ENCODE measurements at places on chromosomes 12 and 14. TPM values are rescaled to one million over a fixed set of nuclear protein-coding genes. Genes with fewer than 3 reads are reported as not detected.

Gene BTBD7
- total RNA-seq, result 44.4 TPM

- DNase-seq, result no peak
These were observed 28.1 kb downstream of the DYRK2 start for GRCh38 chr12:67676624-67677023.

DNA sequence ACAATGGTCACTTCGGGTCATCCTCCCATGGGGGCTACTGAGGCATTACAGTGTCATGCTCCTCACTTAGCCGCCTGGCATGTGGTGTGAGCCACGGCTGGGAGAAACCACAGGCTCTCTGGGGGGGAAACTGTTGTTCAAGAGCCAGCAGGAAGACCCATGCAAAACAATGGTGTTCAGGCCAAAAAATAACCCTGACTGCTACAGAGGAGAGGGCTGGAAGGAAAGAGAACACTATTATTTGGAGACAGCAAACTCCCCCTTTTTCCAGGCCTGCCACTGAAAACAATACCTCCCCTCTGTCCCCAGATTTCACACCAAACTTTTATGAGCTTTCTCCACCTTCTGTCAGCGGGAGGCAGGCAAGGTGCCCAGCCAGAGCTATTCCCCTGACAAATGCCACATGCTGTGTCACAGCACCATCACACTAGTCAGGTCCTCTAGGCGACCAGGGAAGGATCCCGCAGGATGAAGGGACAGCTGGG, 83.7 kb downstream of the CHGA start:
- no peak for DNase-seq

GRCh38 chr12:19220852-19221466, 91.4 kb downstream of the PLEKHA5 start:
- no peak for DNase-seq

GRCh38 chr14:28142400-28143015, 624.1 kb upstream of the FOXG1 start:
- no peak for DNase-seq
